Central memory CD8-positive, alpha-beta T cell (primary cell): ENCODE measurements at places on chromosomes 12 and 14.
A peak's percentile ranks its signal among the peaks of the same experiment; 100 is the strongest.

DNA sequence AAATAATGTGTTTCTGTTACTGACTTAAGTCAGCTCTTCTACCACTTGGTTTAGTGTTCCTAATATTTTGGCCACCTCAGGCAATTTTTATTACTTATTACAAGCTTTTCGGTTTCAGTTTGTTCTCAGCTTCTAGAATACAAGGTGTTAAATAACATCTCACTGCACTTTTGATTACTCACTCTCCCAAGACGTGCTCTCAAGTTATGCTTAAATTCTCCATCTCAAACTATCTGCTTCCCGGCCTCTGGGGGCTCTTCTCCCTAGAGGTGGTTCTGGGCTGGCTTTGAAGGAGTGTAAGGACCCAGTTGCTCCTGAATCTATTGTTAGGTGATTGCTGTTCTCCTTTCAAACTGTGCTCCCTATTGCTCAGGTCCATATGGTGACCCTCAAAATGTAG, 193.9 kb upstream of the DDHD1 start:
- H3K36me3 ChIP-seq, result no peaks in the 10 kb centered on the region
- no peaks in the 10 kb centered on the region for H3K4me1 ChIP-seq
- no peak for DNase-seq
- no peak overlapping the region for H3K4me3 ChIP-seq

- no peak overlapping the region for H3K4me3 ChIP-seq
- H3K4me1 ChIP-seq, result peaks cover 6% of the 10 kb centered on the region
- H3K27me3 ChIP-seq, result no peaks in the 10 kb centered on the region
- no peaks in the 10 kb centered on the region for H3K36me3 ChIP-seq
- H3K27ac ChIP-seq, result no peak overlapping the region
Measured at GRCh38 chr14:22176957-22177356, 412.1 kb downstream of the DAD1 start.

- no peaks in the 10 kb centered on the region for H3K27me3 ChIP-seq
- H3K27ac ChIP-seq, result peak overlapping the region; percentile 26
Measured at GRCh38 chr12:116244001-116244400, 33.5 kb downstream of the MED13L start.

DNA sequence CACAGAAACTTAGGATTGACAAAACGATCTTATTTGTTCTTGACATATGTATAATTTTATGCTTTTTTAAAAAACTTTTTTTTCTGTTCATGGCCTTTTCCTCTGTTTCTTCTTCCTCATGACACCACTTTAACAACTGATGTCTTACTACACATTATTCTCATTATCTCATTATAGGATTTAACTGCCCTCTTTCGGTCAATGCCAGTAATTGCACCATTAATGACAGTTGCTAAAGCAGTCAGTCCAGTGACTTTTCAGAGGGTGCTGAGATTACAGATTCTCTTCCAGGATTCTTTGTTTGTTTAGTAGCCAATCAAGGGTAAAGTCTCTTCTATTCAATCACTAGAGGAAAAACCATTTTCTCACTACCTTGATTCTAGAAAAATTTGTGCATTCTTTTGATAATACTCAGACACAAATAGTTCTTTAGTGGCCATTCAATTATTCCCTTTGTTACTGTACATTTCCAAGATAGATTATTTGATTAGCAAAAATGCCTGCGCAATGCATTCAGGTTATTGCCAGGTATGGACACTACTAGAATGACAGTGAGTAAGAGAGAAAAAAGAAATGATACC, 50.1 kb downstream of the KLRG1 start:
- H3K27ac ChIP-seq, result peak overlapping the region; percentile 59
- DNase-seq, result no peak
- H3K4me3 ChIP-seq, result no peak overlapping the region
- H3K4me1 ChIP-seq, result peaks cover 38% of the 10 kb centered on the region
- H3K27me3 ChIP-seq, result no peaks in the 10 kb centered on the region

- H3K27ac ChIP-seq, result no peak overlapping the region
- no peak overlapping the region for H3K4me3 ChIP-seq
- no peaks in the 10 kb centered on the region for H3K27me3 ChIP-seq
- no peak for DNase-seq
- no peaks in the 10 kb centered on the region for H3K4me1 ChIP-seq
Measured at GRCh38 chr14:80316441-80316840, 105.1 kb upstream of the DIO2 start.

- H3K27me3 ChIP-seq, result no peaks in the 10 kb centered on the region
- H3K4me1 ChIP-seq, result no peaks in the 10 kb centered on the region
- no peaks in the 10 kb centered on the region for H3K36me3 ChIP-seq
- no peak for DNase-seq
- H3K4me3 ChIP-seq, result no peak overlapping the region
Measured at GRCh38 chr12:95182868-95183415, 34.3 kb downstream of the FGD6 start.

GRCh38 chr12:124018539-124018938, 45.5 kb downstream of the ZNF664 start:
- H3K4me1 ChIP-seq, result no peaks in the 10 kb centered on the region
- H3K36me3 ChIP-seq, result peaks cover 6% of the 10 kb centered on the region
- H3K27ac ChIP-seq, result no peak overlapping the region
- no peak overlapping the region for H3K4me3 ChIP-seq

DNA sequence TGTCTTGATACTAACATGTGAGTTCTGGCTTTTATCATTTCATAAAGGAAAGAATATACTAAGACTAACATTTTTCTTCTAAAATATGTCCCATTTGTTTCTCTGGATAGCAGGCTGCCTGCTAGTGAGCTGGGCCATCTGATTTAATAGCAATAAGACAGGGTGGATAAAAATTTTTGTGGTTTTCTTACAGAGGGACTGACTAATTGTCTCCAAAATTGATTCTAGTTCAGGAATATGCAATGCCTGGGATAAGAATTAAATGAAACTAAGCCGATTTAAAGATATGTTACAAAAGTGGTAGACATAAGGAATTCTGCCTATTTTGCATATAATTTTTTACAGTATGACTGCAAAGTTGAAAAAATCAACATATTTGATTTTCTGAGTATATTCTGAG, 252.9 kb upstream of the NAV3 start:
- no peaks in the 10 kb centered on the region for H3K4me1 ChIP-seq
- no peak overlapping the region for H3K4me3 ChIP-seq
- no peak overlapping the region for H3K27ac ChIP-seq
- no peaks in the 10 kb centered on the region for H3K36me3 ChIP-seq

- peak overlapping the region; percentile 56 for H3K4me3 ChIP-seq
- H3K4me1 ChIP-seq, result peaks cover 34% of the 10 kb centered on the region
- H3K27me3 ChIP-seq, result peaks cover 32% of the 10 kb centered on the region
- H3K36me3 ChIP-seq, result no peaks in the 10 kb centered on the region
Measured at GRCh38 chr12:4118601-4119156, 154.9 kb upstream of the CCND2 start.

- H3K4me1 ChIP-seq, result no peaks in the 10 kb centered on the region
- no peaks in the 10 kb centered on the region for H3K27me3 ChIP-seq
- no peak for DNase-seq
- H3K4me3 ChIP-seq, result no peak overlapping the region
- H3K36me3 ChIP-seq, result peaks cover 5% of the 10 kb centered on the region
Measured at GRCh38 chr12:109264095-109264942, 44.8 kb downstream of the FOXN4 start.

DNA sequence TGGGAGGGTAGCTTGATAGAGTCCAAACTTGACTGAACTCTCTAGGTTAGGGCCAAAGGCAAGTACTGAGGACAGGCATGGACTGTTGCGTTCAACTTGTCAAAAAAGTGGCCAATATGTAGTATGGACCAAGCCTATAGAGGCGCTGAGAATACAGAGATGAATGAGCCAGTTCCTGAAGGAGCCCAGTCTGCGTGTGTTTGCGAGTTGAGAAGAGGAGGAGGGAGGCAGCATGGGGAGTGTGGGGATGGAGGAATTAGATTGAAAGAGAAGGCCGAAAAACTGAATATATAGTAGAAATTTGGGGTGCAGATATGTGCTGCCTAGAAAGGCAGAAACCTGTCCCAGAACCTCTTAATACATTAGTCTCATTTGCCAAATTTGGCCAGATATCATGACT, 412.4 kb downstream of the PCNX1 start:
- peak overlapping the region; percentile 92 for H3K4me3 ChIP-seq
- no peaks in the 10 kb centered on the region for H3K27me3 ChIP-seq
- H3K36me3 ChIP-seq, result peaks cover 14% of the 10 kb centered on the region

GRCh38 chr12:74619884-74620283, 82.2 kb downstream of the ATXN7L3B start:
- H3K27ac ChIP-seq, result no peak overlapping the region
- H3K27me3 ChIP-seq, result no peaks in the 10 kb centered on the region
- DNase-seq, result no peak

DNA sequence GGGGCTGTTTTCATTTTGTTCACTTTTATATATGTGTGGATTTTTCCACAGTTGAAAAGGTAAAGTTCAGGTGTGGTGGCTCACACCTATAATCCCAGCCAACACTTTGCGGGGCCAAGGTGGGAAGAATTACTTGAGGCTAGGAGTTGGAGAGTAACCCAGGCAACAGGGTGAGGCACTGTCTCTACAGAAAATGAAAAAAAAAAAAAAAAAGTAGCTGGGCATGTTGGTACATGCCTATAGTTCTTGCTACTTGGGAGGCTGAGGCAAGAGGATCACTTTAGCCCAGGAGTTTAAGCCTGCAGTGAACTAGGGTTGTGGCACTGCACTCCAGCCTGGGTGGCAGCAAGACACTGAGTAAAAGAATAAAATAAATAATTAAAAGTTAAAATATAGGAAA, 326.5 kb downstream of the NAV3 start:
- H3K4me1 ChIP-seq, result no peaks in the 10 kb centered on the region
- no peak for DNase-seq
- no peak overlapping the region for H3K4me3 ChIP-seq
- no peaks in the 10 kb centered on the region for H3K36me3 ChIP-seq
- H3K27ac ChIP-seq, result no peak overlapping the region

DNA sequence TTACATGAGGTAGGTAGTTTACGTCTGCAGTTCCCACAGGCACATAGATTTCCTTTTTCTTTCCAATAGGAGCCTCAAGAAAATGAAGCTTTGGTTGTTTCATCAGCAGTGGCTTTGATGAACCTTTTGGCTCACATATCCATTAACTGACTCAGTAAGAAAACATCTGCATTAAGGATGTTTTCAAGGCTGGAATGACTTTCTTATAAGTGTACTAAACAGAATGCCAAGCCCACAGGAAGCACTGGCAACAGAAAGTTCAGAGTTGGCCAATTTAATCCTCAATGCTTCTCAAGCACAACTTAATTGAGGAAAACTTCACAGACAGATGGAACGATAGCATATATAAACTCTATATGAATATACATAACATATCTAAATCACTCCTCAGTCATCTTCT, 63.5 kb downstream of the ST8SIA1 start:
- H3K4me1 ChIP-seq, result peaks cover 16% of the 10 kb centered on the region
- no peak overlapping the region for H3K4me3 ChIP-seq
- H3K27ac ChIP-seq, result no peak overlapping the region

- H3K4me3 ChIP-seq, result no peak overlapping the region
- no peaks in the 10 kb centered on the region for H3K36me3 ChIP-seq
- H3K27ac ChIP-seq, result no peak overlapping the region
- H3K27me3 ChIP-seq, result peaks cover 61% of the 10 kb centered on the region
- H3K4me1 ChIP-seq, result no peaks in the 10 kb centered on the region
Measured at GRCh38 chr14:51396222-51396815, 156.3 kb downstream of the TMX1 start.

- no peak for DNase-seq
- no peaks in the 10 kb centered on the region for H3K27me3 ChIP-seq
- peaks cover 11% of the 10 kb centered on the region for H3K4me1 ChIP-seq
- no peaks in the 10 kb centered on the region for H3K36me3 ChIP-seq
- no peak overlapping the region for H3K27ac ChIP-seq
- no peak overlapping the region for H3K4me3 ChIP-seq
Measured at GRCh38 chr14:97185186-97185585, 388.0 kb downstream of the VRK1 start.

GRCh38 chr12:9118158-9118557, 2.4 kb upstream of the A2M start:
- no peaks in the 10 kb centered on the region for H3K27me3 ChIP-seq
- H3K4me1 ChIP-seq, result peaks cover 49% of the 10 kb centered on the region
- no peak for DNase-seq

DNA sequence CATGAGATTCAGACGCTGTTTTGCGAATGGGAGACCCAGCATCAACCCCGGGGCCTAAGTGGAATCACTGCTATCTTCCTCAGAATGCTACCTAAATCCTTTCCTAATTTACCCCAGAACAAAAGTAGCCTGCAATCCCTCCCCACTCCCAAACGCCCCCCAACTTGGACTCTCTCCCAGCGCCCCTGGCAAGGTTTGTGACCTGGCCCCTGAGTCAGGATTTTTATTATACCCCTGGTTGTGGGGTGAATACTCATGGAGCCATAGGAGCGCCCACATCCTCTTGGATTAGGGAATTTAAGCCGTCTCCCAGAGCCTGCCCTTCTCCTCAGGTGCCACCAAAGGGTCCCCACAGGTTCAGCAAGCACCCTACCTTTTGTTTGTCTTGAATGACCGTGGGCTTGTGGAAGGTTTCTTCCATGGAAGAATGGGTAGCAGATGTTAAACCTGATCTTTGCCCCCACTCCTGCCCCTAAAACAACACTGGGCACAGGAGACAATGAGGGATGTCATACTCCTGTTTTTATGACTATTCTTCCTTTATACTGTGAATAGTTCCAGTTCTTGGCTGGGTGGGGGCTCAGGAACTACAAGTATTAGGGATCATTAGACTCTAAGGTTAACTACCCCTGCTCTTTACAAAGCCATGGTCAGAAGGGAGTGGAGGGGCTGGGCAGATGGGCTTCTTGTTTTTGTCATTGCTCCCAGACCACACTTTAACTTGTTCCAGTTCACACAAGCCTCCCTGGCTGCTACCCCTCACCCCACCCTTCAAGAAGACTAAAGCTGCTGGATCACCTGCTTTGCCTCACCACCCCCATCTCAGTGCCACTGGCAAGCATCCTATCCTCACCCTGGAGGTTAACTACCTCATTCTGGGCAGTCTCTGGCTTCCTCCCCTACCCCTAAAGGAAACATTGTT, 630 bp downstream of the MYL6B start:
- H3K27ac ChIP-seq, result peak overlapping the region; percentile 93
- peak overlapping the region; percentile 82 for H3K4me3 ChIP-seq
- H3K36me3 ChIP-seq, result peaks cover 13% of the 10 kb centered on the region
- no peaks in the 10 kb centered on the region for H3K27me3 ChIP-seq
- DNase-seq, result no peak

- H3K27ac ChIP-seq, result no peak overlapping the region
- H3K4me1 ChIP-seq, result no peaks in the 10 kb centered on the region
- no peaks in the 10 kb centered on the region for H3K36me3 ChIP-seq
- H3K27me3 ChIP-seq, result no peaks in the 10 kb centered on the region
- DNase-seq, result no peak
Measured at GRCh38 chr14:48944809-48945208, 641.4 kb downstream of the RPS29 start.

DNA sequence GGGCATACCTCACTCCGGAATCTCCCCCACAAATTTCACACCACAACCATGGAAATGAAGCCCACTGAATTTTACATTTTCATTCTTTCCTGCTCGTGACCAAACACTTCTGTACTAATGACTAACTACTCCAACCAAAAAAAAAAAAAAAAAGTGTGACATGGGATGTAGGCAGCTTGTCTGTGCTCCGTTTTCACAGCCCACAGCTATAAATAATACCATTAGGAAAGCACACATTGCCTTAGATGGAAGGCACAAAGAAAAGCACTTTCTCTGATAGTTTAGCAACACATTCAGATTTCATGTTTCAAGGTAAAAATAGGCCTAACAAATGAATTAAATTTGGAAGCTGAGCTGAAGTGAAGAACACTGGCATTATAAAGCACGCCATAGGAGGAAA, 42.5 kb downstream of the DUSP6 start:
- H3K36me3 ChIP-seq, result no peaks in the 10 kb centered on the region
- H3K4me1 ChIP-seq, result peaks cover 13% of the 10 kb centered on the region
- DNase-seq, result no peak
